ENCODE measurements at places on chromosomes 6 and 20.

DNA sequence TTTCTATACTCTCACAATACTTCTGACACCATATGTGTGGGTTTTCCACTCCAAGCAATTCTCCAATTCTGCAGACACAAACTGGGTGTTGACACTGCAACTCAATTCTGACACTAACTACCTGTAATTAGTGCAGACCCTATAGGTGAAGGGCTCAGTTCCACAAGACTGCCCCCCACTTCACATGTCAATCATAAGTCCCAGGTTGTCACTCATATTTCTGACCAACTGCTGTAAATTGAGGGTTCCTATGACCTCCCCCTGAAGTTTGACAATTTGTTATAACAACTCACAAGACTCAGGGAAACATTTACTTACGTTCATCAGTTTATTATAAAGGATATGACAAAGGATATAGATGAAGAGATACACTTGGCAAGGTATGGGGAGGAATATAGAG lies 18.3 kb downstream of the GPX6 start:
- DNase-seq: no peak

DNA sequence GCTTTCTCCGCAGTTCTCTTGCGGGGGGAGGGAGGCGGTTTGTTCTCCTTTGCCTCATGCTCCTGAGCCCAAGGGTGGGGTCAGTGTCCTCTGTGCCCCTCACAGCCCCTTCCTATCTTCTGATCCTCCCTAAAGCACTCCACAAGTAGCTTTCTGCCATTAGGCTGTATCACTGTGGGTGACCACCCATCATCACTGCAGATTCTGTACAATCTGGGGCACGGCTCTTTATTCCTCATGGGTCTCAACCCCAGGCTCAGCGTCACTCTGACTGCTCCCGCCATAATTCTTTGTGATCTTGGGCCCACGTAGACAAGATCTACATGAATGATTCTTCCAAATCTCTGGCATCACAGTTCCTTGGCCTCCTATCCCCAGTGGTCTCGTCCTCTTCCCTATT lies 10.5 kb downstream of the NCR2 start:
- DNase-seq: no peak

DNA sequence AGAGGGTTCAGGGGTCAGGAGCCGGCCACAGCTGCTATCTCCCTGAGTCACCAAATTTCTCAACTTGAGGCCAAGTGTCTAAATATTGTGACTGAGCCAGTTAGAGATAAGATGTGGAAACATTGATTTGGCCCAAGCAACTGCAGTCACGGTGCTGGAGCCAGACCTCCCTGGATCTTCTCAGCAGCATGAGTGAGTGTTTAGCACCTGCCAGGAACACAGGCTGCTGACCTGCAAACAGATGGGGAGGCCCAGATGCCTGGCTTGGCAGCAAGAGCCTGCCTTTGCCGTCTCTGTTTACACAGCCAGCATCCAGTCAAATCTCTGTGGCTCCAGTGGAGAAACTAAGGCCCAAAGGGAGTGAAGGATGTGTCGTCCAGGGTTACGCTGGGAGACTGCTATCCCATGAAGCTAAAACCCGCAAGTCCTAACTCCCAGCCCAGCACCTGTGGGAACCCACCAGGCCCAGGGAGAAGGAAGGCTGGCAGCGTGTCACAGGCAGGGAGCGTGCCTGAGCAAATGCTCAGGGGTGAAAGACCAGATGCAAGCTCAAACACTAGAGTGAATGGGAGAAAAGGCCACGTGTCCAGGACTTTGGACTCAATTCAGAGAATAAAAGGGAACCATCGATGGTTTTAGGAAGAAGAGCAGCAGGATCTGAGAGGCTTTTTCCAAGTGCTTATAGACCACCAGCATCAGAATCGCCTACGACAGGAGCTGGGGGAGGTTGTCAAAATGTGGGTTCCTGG lies 15.9 kb upstream of the PTGIS start:
- DNase-seq: no peak

DNA sequence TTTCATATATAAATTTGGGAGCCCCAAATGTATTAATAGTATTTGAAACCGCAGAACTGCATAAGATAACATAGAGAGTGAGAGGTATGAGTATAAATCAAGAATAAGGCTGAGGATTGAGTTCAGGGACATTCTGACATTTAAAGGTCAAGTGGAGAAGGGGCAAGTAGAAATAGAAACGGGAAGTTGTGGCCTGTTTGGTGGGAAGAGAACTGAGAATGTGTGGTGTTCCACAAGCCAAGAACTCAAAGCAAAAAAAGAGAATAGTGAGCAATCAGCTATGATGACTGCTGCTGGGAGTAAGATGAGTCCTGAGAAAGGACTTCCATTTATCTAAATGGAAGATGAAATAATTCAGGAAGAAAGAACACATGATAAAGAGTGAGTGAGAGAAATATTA lies 418.4 kb downstream of the CD109 start:
- no peak for DNase-seq

DNA sequence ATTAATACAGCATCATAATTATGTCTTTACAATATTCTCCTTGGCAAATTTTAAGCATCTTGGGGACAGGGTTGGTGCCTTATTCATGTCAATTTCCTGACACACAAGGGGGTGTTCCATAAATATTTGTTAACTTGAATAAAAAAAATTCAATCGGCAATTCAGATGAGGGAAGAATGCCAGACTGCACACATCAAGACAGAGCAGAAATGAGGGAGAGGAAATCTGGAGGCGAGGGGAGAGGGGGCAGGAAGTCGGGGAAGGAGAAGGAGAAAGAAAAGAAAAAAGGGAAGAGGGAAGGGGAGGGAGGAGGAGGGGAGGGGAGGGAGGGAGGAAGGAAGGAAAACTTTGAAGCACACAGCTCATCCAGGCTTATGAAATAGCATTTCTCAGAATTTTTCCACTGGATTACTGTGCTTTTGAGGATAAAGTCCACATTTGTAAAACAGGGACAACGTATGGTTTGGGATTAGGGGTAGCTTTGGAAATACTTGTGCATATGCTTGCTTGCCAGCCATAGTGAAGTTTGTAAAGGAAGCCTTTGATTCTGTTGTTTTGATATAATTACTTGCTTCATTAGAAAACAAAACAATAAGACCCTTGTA lies 362.1 kb downstream of the SAMD5 start:
- DNase-seq: no peak

DNA sequence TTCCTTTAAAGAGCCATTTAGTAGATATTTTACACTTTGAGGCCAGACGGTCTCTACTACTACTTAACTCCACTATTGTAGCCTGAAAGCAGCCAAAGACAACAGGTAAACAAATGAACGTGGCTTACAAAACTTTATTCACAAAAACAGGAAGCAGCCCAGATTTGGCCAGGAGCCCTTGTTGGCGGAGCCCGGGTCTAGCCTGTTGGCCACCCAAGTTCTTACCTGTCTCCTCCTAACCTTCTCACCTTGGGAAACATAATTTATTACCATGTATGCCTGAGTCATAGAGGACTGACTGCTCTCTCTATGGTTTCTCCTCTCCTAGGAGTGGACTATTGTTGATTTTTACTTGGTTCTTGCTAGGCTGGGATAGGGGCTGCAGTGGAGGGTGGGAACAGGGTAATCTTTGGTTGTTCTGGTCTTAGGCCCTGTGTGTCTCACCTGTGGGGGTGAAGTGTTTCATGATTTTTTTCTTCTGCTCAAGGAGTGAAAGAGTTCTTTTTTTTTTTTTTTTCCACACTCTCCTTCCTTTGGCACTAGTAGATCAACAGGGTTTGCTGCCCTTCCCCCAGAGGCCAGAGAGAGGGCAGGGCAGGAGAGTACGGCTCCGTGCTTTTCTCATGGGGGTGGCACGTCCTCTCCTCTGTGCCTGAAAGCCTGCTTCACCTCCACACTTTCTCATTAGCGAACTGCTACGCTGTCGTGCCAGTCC lies 90.0 kb downstream of the RPP40 start:
- no peak for DNase-seq

- DNase-seq: no peak
Measured at GRCh38 chr20:44145131-44145775, 41.7 kb downstream of the JPH2 start.

- DNase-seq: no peak
Measured at GRCh38 chr6:139480356-139481165, 106.1 kb upstream of the CITED2 start.

DNA sequence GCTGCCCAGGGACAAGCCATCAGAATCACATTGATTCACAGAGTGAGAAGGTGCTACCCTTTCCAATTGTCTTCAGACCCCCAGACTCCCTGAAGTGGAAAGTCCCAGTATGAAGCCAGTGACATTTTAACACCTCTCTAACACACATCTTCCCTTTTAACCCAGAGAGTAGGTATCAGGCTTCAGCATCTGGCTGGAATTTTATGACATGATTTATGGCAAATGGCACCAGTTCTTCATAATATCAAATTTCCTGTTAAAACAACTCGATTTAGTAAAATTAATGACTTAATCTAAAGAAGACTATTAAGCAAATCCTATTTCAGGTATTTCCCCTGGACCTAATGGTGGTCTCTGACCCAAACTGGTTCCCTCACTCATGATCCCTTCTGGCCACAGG lies 25.0 kb downstream of the KCNB1 start:
- DNase-seq: no peak

DNA sequence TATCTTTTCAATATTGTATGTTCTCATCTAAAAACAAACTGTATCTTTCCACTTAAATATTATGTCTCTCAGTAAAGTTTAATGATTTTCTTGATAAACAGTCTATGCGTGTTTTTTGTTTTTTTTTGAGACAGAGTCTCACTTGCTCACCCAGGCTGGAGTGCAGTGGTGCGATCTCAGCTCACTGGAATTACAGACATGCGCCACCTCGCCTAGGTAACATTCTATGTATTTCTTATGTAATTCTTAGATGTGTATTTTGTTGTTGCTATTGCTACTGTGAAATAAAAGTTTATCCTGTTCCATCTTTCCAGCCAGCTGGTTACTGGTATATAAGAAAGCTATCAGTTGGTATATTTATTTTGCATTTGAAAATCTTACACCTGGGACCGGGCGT lies 29.4 kb downstream of the ABHD12 start:
- no peak for DNase-seq

All from activated CD4-positive, CD25-positive, alpha-beta regulatory T cell (primary cell).